ENCODE measurements at places on chromosomes 11 and 22.
A peak's percentile ranks its signal among the peaks of the same experiment; 100 is the strongest.

GRCh38 chr11:99349151-99349673, 328.5 kb downstream of the CNTN5 start:
- no peak for DNase-seq

GRCh38 chr22:37904572-37905533, 1.2 kb upstream of the MICALL1 start:
- peak; percentile 98 for DNase-seq

DNA sequence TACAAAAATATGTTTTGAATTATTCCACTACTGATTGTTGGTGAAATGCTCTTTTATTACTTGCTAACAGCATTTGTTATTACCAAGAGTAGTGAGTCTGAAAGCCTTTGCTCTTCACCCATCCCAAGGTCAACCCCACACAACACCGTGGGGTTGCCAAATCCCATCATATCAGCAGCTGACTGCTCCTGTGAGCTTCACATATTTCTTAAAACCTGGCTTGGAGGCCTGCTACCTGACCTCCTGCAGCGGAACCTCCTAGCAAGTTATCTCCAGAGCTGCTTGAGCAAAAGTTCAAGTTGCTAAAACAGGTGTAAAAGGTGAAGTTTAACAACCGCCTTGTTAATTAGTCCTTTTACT, 20.1 kb upstream of the EIF3M start:
- DNase-seq, result no peak

GRCh38 chr22:29738118-29738815, 18.5 kb downstream of the CABP7 start:
- DNase-seq, result no peak

- DNase-seq, result no peak
These were observed 17.9 kb downstream of the DNAL4 start for GRCh38 chr22:38776086-38776485.

GRCh38 chr11:27350511-27350910, 12.5 kb downstream of the CCDC34 start:
- no peak for DNase-seq

DNA sequence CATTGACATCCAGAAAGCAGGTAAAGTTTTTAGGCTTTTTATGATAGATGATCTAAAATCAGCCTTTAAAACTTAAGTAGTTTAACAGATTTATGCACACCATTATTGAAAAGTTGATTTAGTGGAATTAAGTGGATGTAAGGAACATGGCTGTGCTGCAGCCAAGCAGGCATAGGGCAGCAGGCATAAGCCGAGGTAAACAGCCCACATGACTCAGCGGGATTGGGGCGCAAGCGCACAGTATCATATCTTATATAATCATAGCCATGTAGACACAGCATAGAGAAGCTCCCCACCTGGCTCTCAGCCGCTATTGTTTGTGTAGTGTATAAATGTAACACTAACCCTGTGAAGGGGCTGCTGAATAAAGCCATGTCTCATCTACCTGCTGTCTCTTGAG, 157.5 kb downstream of the WNT11 start:
- no peak for DNase-seq

- no peak for DNase-seq
These were observed 908 bp downstream of the NADSYN1 start for GRCh38 chr11:71453918-71454304.

DNA sequence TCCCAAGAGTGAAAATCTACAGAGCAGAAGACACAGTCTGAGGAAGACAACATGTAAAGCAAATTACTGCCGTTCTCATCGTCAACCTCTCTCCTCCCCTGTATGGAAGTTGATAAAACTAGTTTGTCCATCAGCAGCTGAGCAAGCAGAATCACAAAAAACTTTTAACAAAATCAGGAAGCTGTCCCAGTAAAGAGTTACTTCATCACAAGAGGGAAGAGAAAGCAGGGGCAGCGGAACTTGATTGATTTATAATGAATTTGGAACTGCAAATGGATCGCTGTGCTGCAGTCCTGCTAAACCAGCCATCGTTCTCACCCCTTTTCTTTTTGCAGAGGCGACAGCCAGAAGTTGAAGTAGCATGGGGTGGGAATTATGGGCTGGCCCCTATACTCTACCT, 13.7 kb upstream of the UCP3 start:
- no peak for DNase-seq

GRCh38 chr22:32042924-32043323, at the start of gene SLC5A1:
SLC5A1 (plus strand) TSS chr22:32043261; CDS start chr22:32043282, 21 bp downstream.
- no peak for DNase-seq

- no peak for DNase-seq
These were observed 82.6 kb upstream of the SHISAL1 start for GRCh38 chr22:44395118-44396005.

DNA sequence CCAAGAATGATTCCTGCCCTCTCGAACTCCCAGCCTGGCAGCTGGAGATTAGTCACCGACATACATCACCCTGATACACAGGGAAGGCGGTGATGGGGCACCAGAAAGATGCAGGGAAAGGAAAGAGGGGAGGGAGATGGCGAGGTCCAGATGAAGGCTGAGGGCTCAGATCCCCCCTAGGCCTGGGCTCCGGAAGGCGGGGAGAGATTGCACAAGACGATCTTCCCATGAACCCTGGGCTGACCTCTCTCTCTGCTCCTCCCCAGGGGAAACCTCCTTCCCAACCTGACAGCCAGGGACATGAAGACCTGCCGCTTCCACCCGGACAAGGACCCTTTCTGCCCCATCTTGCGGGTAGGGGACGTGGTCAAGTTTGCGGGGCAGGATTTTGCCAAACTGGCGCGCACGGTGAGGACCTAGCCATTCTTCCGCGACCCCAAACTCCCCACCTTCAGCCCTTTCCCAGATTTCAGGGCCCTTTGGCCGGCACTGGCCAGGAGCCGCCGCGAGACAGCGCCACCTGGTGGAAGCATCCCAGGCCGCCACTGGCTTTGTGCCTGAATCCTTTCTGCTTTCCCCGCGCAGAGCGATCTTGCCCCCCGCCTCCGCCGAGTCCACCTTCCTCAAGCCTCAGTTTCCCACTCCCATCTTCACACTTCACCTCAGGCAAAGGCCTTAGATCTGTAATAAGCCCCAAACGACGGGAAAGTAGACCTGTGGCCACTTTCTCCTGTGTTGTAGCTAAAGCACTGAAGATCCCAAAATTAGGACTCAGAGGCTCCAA, 11.5 kb downstream of the P2RX3 start:
- DNase-seq, result peak; percentile 16

DNA sequence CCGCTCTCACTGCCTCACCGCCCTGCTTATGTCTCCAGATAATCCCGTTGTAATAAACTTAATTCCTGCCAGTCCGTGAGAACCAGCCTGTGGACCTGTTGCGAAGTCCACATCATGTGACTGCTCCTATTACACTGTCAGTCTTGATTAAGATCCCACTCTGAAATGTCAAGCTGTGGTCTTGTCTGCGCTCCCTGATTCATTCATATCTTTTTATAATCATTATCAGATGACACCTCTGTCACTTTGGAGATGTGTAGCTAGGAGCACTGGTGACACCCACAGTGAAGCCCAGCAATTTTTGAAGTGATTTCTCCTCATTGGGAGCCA, 377.3 kb downstream of the TBC1D22A start:
- no peak for DNase-seq

GRCh38 chr11:120710354-120711131, 199.0 kb downstream of the GRIK4 start:
- DNase-seq, result peak; percentile 79

DNA sequence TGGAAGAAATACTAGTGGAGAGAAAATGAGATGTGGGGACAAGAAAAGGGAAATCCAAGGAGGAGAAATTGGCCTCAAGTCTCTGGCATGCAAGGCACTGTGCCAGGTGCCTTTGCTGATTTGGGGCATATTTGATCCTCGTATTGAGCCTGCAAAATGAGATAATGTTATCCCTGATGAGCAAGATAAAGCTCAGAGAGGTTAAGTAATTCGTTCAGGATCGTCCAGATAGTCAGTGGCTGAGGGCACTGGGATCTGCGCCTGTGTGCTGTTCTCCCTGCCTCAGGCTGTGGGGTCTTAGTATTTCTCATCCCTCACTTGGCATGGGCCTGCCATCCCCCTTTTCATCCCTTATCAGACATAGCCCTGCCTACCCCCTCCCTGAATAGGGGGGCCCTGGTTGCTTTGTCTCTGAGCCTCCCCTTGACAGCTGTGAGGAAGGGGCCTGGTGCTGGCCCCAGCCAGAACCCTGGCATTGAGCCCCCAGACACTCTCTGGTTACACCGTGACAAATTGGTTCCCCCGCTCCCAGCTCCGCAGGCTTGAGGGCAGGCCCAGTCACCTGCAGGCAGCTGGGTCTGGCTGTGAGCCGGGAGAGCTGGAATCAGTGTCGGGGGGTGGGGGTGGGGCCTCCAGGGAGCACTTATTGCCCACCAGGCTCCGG, 85.7 kb downstream of the NECTIN1 start:
- no peak for DNase-seq

GRCh38 chr11:67274768-67275605, 8.7 kb downstream of the GRK2 start:
- DNase-seq, result no peak

GRCh38 chr11:70935006-70935768, 317.2 kb downstream of the SHANK2 start:
- DNase-seq, result no peak

DNA sequence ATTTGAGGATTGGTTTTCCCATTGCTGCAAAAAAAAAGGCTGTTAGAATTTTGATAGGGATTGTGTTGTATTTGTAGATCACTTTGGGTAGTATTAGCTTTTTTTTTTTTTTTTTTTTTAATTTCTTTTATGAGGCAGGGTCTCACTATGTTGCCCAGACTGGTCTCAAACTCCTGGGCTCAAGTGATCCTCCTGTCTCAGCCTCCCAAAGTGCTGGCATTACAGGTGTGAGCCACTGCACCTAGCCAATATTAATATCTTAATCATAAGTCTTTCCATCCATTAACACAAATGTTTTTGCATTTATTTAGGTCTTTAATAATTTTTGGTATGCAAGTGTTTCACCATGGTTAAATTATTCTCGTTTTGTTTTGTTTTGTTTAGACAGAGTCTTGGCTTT, 23.0 kb upstream of the AIFM3 start:
- DNase-seq, result no peak

- DNase-seq, result peak; percentile 59
These were observed 195 bp upstream of the CREB3L1 start for GRCh38 chr11:46277313-46277621.

DNA sequence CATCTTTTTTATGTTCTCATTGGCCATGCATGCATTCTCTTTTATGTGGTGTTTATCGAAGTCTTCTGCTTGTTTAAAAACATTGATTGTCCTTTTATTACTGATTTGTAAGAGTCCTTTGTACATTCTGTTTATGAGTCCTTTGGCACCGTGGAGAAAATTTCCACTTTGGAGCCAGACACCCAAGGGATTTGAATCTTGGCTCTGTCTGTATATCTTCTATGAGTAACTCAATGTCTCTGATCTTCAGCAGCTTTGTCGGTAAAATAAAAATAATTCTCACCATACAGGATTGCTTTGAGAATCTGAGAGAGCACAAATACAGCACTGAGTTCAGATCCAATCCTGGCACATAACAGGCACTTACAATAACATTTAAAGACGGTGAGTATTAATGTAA, 12.8 kb upstream of the SORL1 start:
- no peak for DNase-seq

- DNase-seq, result no peak
These were observed 222.9 kb downstream of the BRD1 start for GRCh38 chr22:49604732-49605302.

- no peak for DNase-seq
These were observed 48.9 kb upstream of the CDON start for GRCh38 chr11:126111458-126112116.

- DNase-seq, result no peak
These were observed 346 bp upstream of the ALG9 start for GRCh38 chr11:111871693-111872161.
